Activated CD4-positive, alpha-beta memory T cell treated with anti-CD3 and anti-CD28 coated beads, Interleukin-2, amount 10 ng/mL, durations not matched to agents 7 days and 5 days (primary cell): ENCODE measurements at places on chromosomes 3 and 15. TPM values are rescaled to one million over a fixed set of nuclear protein-coding genes. Genes with fewer than 3 reads are reported as not detected.
A peak's percentile ranks its signal among the peaks of the same experiment; 100 is the strongest.

Gene ZMAT3
- total RNA-seq, result 13.9 TPM

Gene GOLGA6B
- not detected for total RNA-seq

Gene FEM1B
- 48.8 TPM for total RNA-seq

Gene RYR3
- total RNA-seq, result not detected

Gene MYLK
- 0.50 TPM for total RNA-seq

Gene RAB6B
- 4.5 TPM for total RNA-seq

Gene LYZL4
- total RNA-seq, result not detected

Gene TMEM62
- 24.9 TPM for total RNA-seq

Gene C3orf22
- not detected for total RNA-seq

Gene SLC24A5
- total RNA-seq, result not detected

Gene COL6A5
- 0.03 TPM for total RNA-seq

Gene ZPLD1
- total RNA-seq, result not detected

Gene PLCB2
- 140 TPM for total RNA-seq

Gene CEP70
- 9.6 TPM for total RNA-seq

Gene CFAP91
- total RNA-seq, result not detected

Gene EPHA6
- total RNA-seq, result not detected

GRCh38 chr3:136209921-136210320, 13.8 kb upstream of the MSL2 start:
- DNase-seq, result no peak

- no peak for DNase-seq
These were observed 427.2 kb upstream of the THBS1 start for GRCh38 chr15:39153716-39154115.

DNA sequence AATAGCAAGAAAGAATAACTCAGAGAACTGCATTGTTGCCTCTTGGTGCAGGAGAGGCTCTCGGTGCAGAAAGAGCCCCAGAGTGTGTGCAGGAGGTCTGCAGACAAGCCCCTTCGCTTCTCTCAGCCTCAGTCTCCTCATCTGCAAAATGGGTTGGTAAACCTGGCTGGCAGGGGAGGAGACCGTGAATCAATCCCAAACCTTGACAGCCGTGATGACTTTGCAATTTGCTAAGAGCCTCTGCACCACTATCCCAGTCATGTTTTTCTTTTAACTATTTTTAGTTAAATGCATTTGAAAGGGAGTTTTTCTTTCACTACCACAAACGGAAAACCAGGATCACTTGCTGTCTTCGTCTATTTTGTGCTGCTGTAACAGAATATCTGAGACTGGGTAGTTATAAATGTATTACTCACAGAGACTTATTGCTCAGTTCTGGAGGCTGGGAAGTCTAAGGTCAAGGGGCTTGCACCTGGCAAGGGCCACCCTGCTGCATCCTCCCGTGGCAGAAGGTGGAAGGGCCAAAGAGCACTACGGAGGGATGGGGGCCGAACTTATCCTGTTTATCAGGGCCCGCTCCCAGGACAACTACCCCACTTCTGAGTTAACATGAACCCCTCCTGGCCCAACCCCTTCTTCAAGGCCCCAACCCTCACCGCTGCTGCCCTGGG, 14.2 kb upstream of the IQSEC1 start:
- DNase-seq, result no peak

DNA sequence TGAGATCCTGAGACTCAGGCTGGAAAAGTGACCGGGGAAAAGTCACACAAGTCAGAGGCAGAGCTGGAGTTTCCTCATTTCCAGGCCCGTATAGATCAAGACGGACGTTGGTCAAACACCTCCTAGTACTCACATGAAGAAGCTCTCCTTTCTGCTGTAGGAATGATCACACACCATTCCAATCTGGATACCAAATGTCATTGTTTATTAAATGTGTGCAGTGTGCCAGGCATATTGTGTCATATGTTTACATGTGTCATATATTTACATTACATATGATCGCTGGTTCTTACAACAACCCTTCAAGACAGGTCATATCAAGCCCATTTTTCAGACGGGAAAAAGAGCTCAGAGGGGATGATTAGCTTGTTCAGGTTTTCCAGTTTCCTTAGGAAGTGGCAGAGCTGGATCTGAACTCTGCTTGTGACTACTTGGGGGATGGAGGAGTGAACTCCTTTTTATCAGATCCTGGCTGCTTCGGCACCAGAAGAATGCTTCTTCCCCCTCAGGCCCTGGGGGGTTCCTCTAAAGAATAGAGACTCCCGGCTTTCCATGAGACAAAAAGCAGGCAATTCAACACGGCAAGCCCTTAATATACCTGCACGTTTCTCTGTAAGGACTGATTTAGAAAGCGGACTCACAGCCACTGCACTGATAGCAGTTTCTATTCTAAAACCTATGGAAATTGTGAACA, 41.9 kb downstream of the FAM43A start:
- no peak for DNase-seq

DNA sequence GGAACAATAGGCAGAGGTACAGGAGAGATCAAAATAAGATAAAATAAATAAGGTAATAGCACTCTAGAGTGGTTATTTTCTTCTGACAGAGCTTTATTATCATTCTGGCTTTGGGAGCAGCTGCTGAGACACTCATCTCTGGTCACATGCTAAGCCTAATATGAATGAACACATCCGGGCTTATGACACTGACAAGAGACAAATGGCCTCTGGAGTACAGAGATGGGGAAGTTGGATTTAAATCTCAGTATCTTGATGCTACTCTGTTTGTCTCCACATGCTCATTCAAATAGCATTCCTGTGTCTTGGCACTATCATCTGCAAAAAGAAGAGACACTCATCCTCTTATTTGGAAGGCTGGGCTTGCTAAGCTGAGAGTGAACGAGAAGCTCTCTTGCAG, 55.6 kb downstream of the TMEM45A start:
- no peak for DNase-seq

- DNase-seq, result no peak
These were observed 165.0 kb downstream of the PEX5L start for GRCh38 chr3:179871782-179872181.

DNA sequence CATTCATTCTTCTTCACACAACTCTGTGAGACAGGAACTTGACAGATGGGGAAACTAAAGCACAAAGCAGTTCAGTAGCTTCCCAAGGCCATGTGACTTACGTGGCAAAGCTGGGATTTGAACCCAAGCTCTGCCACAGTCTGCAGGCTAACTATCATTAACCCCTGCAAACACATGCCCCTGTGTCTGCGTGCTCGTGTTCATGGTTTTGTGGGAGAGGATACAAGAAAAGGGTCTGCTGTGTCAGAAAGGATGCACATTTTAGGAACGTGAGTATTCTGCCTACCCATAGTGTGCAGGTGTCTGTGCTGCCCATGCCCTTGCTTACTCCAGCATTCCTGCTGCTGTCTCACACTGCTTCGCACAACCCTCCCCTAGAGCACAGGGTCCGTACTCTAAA, 137.0 kb downstream of the CHDH start:
- no peak for DNase-seq

DNA sequence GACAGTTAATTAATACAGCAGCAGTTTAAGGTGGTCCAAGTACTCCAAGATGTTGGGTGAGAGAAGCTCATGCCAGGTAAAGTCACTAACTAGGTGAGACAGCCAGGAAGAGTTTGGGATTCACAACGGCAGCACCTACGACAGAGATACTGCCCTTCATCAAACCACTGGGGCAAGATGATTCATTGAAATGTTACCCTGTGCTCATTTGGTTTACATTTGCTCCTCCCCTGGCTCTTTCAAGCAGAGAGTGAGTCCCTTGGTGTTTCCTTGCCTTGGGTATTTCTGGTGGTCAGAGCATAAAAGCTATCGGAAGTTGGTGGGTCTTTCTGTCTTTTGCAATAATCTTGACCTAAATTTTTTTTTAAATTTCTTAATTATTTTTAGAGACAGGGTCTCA, 19.9 kb upstream of the PDE8A start:
- DNase-seq, result no peak

DNA sequence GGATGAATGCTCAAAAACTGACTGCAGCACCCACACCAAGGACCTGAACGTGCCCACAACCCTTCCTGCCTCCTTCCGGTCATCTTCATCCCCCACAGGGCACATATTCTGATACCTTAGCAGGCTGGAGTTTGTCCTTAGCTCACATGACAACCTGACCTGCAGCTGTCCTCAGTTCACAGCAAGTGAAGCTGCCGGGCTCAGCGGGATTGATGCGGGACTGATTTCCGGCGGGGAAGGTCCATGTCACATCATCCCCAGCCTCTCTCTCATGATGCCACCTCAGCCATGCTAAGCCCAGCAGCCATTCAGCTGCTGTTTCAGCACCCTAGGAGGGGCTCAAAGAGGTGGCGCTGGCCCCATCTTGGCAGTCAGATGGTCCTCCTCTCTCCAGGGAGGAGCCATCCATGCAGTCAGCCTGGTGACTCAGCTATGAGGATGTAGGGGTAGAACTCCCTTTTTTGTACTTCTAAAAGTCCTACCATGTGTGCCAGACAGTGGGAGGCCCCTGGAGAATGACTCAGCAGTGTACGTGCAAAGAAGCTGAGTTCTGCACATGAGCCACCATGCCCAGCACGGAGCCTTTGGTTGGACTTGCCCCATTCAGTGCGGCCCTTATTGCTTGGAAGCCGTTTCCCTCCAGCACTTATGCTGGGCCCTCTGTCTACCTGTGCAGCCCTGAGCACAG, 9.5 kb downstream of the CA12 start:
- DNase-seq, result no peak

- DNase-seq, result no peak
These were observed 3.9 kb downstream of the OXTR start for GRCh38 chr3:8765528-8765927.

DNA sequence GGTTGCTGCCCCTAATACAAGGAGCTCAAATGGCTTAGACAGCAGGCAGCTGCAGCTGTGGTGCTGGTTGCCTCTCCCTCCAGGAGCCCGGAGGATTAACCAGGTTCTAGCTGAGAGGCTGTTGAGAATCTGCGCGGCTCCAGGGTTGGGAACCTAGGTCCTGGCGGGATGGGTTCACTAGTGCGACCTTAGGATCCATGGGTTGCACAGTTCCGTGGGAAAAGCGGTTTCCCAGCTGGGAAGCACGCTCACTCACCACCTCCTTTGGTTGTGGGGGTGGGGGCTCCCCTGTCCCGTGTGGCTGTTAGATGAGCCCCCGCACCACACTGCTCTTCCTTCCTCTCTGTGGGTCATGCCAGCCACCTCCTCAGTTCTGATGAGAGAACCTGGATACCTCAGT, 375.1 kb upstream of the ARRDC4 start:
- no peak for DNase-seq

DNA sequence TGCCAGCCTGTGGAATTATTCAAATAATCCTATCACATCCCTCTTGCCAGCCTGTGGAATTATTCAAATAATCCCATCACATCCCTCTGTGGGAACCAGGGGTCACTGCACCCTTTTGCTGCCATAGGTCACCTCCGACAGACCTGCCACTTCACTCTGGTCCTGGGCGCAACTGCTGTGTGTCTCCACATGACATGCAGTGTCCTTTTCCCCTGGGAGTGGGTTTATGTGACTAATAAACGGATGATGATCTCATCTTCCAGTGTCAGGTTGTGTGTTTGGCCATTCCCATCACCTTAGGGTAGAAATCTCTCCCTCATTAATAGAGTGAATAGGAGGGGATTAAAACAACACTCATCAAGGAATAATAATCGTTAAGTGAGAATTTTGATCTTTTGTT, 603.6 kb upstream of the NR2F2 start:
- DNase-seq, result no peak

DNA sequence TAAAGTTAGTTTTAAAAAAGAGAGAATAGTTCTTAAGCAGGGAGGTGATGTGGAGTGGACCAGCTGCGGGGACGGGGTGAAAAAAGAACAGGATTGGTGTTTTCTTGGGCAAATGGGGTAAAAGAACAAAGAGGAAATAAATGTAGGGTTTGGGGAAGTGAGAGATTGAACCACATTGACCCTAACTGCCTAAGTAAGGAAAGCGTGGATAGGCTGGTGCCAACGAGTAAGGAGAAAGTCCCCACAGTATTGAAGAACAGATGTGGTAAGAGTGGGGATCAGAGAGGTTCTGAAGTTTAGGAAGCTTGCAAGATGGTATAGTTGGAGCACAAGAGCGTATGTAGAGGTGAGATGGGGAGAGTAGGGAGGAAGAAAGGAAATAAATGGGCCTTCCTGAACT, 17.0 kb downstream of the IREB2 start:
- DNase-seq, result no peak

DNA sequence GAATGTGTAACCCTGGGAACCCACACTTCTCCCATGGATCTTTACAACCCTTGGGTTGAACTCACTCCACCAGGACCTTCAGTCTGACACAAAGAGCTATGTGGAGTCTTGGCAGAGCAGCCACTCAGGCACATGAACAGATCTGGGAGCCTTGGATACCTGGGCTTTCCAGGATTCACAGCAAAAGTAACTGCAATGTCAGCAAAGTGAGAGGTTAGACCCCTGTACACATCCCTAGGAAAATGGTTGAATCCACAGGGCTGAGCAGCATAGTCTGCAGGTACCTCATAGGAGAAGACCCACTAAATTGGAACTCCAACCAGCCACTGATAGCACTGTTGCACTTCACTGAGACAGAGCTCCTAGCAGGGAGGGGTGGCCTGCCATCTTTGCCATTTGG, 59.6 kb downstream of the ILDR1 start:
- no peak for DNase-seq

DNA sequence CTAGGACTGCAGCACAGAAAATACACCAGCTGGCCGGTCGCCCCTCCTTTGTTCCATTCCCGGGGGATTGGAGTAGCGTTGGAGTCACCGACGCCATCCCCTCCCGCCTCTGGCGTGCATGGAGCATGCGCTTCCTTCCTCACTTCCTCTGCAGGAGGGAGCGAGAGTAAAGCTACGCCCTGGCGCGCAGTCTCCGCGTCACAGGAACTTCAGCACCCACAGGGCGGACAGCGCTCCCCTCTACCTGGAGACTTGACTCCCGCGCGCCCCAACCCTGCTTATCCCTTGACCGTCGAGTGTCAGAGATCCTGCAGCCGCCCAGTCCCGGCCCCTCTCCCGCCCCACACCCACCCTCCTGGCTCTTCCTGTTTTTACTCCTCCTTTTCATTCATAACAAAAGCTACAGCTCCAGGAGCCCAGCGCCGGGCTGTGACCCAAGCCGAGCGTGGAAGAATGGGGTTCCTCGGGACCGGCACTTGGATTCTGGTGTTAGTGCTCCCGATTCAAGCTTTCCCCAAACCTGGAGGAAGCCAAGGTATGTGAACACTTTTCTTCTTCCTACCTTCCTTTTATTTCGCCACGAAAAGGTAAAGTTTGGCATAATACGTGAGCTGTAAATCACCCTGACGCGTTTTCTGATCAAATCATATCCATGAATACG, at the start of gene SCG3:
Gene SCG3, plus strand, starts transcription at position 201 of the 661 bp plus-strand sequence. Its CDS starts 253 bp downstream, at position 454.
- peak; percentile 68 for DNase-seq

GRCh38 chr3:156341831-156342416, 213.0 kb downstream of the SSR3 start:
- DNase-seq, result no peak
